Panc1 (cell line): ENCODE measurements at places on chromosomes 11 and 22.

DNA sequence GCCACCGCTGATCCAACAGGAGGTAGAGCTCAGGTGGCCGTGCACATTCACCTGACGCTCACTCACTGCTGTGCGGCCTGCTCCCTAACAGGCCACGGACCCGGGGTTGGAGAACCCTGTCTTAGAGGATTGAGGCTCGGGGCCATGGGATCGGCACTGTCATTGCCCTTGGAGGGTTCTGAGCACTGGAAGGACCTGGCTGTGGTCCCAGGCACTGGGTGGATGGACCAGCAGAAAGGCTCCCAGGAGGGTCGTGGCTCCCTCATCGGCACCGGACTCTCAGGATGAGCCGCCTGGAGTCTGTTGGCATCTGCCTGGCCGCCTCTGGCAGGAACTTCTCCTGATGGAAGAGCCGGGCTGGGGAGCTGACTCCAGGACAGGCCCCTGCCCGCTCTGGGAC lies 6.5 kb downstream of the KCNQ1 start:
- no peak for DNase-seq

DNA sequence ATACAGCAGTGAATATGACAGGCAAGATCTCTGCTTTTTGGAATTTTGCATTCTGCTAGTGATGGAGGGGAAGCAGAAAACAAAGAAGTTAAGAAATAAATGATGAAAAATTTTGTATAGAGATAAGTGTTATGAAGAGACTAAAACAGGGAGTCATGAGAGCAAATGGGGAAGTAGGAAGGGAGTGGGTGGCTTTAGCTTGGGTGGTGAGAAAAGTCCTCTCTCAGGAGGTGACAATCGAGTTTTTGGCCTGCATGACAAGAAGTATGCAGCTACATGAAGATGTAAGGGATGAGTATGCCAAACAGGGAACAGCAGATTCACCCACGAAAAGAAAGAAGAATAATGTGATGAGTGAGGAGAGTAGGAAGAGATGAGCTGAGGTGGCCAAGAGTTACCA lies 80.7 kb upstream of the MPPED2 start:
- DNase-seq = no peak

GRCh38 chr11:127023991-127024390 lies 23.4 kb upstream of the KIRREL3 start:
- DNase-seq = no peak

GRCh38 chr11:134615041-134615615 lies 203.1 kb upstream of the B3GAT1 start:
- DNase-seq = no peak

DNA sequence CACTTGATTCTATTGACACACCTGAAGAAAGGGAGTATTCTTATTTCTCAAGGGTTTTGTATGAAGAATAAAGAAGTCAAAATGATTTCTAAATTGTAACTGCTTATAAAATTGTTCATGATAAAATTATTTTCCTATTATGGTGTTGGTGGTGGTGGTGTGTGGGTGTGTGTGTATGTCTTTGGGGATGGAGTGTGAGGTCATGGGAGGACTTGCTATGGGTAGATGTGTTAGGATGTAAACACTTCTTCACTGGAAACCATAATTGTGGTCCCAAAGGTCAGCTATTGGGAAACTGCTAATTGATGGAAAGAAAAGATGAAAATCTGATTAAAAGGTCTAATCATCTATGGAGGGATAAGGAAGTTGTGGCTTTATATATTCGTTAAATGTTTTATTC lies 5.1 kb downstream of the TRIM22 start:
- no peak for DNase-seq

- DNase-seq = no peak
Observed at GRCh38 chr11:62646825-62647608, 604 bp upstream of the GANAB start.

DNA sequence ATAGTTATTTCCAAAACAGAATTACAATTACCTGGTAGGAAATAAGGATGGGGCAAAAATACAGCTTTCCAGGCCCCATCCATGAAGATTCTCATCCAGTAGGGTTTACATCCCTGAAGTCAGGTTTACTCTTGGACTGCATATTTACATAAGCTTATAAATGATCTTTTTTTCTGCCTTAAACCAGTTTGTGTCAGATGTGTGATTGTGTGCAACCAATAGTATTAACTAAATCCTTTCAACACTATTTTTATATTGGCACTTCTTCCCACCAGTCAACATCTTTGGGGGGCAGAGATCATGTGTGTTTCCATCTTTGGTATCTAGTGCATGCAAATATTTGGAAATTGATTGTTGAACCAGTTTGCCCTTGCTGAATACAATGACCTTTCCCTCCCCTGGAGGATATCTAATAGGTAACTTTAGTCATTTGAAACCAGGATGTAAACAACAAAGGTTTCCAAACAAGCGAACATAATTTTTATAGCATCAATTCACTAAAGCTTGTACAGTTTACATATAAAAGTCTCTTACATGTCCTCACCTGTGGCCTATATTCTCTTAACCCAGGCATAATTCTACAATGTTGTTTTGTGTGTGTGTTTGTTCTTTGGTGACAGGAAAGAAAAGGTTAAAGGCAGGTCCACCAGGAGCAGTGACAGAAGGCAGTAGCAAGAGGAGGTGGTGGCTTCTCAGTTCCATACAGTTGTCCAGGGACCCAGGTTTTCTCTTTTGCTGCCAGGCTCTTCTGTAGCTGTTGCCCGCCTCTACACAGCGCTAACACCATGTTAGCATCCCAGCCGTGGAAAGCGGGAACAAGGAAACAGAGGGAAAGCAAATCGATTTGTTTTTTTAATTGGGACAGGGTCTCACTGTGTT lies 1.7 kb upstream of the ME3 start:
- DNase-seq = no peak

DNA sequence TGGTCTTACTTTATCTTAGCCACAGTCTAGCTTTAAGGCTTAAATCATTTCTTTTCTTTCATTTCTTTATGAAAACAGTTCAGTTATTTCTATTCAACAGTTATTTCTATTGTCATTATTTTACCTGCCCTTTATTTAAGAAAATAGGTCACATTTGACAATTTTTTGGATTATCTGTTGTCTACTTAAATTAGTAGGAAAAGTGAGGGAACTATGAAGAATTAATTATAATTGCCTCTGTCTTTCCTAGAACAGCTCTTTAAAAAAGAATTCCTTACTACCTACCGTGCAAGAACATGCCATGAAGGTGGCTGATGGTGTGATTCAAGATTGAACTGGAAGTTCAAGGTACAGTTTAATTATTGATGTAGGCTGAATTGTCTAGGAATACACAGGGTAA lies at the start of gene OR4C6:
OR4C6 (plus strand) TSS at position 301 of the 400 bp plus-strand sequence. CDS start 2,966 bp downstream, outside the sequence.
- no peak for DNase-seq

- DNase-seq = no peak
Observed at GRCh38 chr11:118295815-118296454, 8.6 kb upstream of the CD3E start.

- no peak for DNase-seq
Observed at GRCh38 chr11:72716290-72716689, 35.9 kb downstream of the ARAP1 start.

- no peak for DNase-seq
Observed at GRCh38 chr11:67504005-67504949, 886 bp downstream of the PITPNM1 start.

DNA sequence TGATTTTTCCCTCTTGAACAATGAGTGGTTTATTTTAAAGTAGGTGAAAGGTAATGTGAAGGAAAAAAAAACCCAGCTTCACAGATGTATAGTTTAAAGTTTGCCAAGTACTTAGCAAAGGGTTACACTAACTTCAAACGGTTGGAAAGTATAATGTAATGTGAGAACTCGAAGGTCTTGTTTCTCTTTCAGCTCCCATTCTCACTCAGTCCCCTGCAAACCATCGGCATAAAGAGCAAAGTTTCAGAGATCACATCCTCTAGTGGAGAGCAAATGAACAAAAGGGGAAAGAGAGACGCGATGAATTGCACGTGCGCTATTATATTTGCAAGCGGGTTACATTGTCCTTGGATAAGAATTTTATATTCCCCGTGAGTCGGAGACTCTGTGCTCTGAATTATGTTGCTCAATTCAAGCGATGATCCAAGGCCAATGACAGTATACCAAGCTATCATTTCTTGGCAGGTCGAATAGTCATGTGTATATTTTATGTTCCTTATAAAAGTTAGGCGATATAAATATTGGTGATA lies 37.6 kb upstream of the BIRC3 start:
- no peak for DNase-seq

- DNase-seq = no peak
Observed at GRCh38 chr11:77266766-77267165, 34.7 kb downstream of the GDPD4 start.

DNA sequence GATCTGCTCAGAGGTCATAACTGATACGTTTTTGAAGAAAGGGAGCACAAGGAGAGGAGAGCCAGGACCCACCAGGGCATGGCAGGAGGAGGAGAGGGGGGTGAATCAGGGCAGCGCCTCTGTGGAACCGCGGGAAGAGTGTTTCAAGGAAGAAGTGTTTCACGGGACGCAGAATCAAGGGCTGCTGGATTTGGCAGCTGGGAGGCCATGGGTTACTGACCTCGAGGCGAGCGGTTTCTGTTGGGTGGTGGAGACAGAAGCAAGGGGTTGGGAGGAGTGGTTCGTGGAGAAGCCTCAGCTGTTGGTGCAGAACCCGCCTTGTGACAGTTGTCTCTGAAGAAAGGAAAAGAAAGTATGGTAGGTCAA lies 13.1 kb downstream of the VPS26B start:
- no peak for DNase-seq

- DNase-seq = peak; percentile 60
Observed at GRCh38 chr11:16605894-16606783, 132.3 kb upstream of the C11orf58 start.

DNA sequence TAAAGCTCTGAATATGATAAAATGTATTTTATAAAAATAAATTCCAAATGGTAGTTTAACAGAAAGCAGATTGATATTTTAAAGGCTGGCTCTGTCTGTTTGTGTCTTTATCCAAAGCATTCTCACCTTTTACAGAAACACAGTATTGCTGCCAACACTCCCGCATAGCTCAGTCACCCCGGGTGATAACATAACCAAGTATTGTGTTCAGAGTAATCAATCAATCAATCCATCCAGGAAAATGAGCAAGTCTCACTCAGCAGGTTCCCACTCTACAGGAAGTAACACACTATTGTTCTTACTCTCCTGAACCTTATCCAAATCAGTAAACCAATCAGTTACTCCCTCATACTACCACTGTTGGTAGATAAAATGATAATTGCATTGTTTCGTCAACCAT lies 203.4 kb downstream of the LRRC4C start:
- no peak for DNase-seq

DNA sequence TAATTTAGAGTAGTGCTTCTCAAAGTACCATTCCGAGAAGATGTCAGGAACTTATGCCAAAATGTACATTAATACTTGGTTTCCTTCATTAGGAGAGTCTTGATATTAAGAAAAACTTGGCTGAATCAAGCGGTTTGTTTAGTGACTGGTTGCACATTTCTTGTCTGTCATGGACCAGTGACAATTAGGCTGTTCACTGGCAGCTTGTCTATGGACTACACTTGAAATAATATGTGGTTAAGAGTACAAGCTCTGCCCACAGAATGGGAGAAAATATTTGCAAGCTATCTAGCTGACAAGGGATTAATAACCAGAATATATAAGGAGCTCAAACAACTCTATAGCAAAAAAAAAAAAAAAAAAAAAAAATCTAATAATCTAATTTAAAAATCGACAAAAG lies 24.6 kb downstream of the COA4 start:
- no peak for DNase-seq

GRCh38 chr11:133619973-133620372 lies 87.7 kb upstream of the OPCML start:
- DNase-seq = no peak

DNA sequence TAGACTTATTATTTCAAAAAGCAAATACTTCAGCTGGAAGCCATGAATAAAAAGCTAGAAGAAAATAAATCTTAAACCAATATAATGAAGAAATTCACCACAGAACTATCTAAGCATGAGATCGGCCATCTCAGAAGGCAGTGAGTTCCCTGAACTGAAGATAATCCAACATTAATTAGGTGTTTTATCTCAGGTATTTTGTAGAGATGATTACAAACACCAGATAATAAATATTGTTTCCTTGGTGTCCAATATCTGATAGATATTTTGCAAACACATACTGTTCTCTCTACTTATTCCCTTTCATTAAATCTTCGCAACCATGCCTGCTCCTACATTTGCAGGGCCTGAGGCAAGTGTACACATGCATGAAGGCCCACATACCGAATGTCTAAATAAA lies 26.0 kb upstream of the FAM181B start:
- no peak for DNase-seq

DNA sequence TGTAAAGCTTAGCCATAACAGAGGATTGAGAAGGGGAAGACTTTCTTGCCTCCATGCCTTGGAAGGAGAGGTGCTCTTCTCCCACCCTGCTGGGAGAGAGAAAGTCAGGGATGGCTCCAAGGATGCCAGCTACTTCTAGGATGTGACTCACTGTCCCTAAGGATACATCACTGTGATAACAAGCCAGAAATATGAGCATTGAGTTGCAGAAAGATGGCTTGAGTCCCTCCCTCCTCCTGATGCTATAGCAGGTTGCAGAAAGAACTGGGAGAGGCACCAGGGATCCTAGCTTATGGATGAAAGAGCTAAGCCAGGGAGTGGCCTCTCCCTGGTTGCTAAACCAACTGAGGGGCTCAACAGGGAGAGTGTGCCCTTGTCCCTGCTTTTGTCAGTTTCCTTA lies 27.8 kb upstream of the FJX1 start:
- DNase-seq = no peak

GRCh38 chr22:32618441-32619140 lies 144.0 kb downstream of the FBXO7 start:
- no peak for DNase-seq

- DNase-seq = no peak
Observed at GRCh38 chr11:79348976-79349682, 91.7 kb downstream of the TENM4 start.
